Epithelial cell of proximal tubule (primary cell): ENCODE measurements at places on chromosomes 13 and 19. TPM values are rescaled to one million over a fixed set of nuclear protein-coding genes. Genes with fewer than 3 reads are reported as not detected.
A peak's percentile ranks its signal among the peaks of the same experiment; 100 is the strongest.

- no peak for DNase-seq
Observed at GRCh38 chr13:60627071-60627686, 230.2 kb downstream of the TDRD3 start.

GRCh38 chr19:5880604-5881078 lies 10.3 kb upstream of the FUT5 start:
- DNase-seq = peak; percentile 33

The RGCC gene
- 8.4 and 9.7 TPM in 2 replicates for total RNA-seq

DNA sequence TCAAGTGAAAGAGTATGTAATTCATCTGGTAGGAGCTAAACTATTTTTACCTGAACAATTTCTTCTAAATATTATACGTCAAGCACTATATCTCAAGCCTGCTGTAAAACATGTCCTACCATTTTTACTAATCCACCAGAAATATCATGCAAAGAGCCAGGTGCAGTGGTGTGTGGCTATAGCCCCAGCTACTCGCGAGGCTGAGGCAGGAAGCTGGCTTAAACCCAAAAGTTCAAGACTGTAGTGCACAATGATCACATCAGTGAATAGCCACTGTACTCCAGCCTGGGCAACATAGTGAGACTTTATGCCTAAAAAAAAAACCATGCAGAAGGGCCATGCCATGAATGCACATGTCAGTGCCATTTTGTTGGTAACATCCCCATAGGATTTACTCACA lies 20.7 kb upstream of the CLN5 start:
- no peak for DNase-seq

The C19orf81 gene
- total RNA-seq = 9.6 TPM in 1 of 2 replicates, not detected in the other

GRCh38 chr19:10797541-10798256 lies 38.3 kb downstream of the TMED1 start:
- no peak for DNase-seq

DNA sequence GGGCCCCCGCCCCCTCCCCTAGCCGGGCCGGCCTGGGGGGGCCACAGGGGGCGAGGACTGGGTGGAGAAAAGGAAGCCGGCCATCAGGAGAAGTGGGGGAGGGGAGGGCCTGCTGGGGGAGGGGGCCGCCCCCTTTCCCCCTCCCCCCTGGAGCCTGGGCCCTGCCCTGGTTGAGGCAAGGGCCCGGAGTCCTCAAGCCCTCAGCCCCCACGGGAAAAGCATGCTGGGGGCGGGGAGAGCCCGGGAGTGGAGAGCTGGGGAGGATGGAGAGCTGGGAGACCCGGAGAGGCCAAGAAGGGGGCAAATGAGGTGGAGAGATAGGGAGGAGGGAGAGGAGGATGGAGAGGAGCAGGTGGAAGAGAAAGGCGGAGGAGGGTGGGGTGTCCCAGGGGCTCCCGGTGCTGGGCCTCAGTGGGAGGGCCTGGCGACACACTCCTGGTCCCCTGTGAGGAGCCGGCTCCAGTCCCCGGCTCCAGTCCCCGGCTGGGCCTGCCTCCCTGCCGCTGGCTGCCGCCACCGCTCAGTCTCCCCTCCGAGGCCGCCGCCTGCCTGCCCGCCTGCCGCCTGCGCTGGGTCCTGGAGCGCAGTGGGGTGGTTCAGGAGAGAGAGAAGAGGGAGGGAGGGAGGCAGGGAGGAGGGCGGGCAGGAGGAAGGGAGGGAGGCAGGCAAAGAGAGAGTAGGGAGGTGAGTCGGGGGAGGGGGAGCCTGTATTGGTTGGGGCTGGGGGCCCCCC lies at the start of gene GRIK5:
Gene GRIK5, minus strand, starts transcription at position 588 of the 733 bp plus-strand sequence. CDS start 4,436 bp downstream, outside the sequence.
- DNase-seq = no peak

GRCh38 chr13:113668491-113668971 lies 1.5 kb downstream of the GRK1 start:
- no peak for DNase-seq

DNA sequence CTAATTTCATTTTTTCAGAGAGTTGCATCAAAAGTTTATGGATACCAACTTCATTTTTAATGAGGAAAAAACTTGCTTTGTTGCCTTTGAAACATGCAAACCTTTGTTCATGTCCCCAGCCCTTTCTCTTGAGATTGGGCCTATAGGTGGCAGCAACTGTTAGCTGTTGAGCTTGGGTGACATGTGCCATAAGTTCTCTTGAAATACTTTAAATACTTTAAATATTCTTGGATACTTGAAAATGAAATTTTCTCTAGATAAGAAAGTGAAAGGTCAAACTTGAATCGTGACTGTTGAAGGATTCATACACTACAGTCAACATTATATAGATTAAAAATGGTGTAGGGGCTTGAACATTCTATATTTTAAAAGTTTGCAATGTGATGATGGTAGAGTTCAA lies 294.9 kb downstream of the NDFIP2 start:
- DNase-seq = no peak

DNA sequence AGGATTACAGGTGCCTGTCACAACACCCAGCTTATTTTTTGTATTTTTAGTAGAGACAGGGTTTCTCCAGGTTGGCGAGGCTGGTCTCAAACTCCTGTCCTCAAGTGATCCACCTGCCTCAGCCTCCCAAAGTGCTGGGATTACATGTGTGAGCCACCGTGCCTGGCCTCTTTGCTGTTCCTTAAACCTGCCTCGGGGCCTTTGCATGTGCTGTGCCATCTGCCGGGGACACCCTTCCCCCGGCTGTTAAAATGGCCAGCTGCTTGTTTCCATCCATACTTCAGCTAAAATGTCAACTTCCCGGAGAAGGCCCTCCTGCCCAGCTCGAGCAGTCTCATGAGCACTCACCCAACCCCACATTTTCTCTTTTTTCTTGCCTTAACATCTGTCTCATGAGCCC lies 19.1 kb upstream of the PDE4C start:
- DNase-seq = no peak

The SHC2 gene
- total RNA-seq = 0.07 and 2.1 TPM in 2 replicates

GRCh38 chr19:34269968-34270621 lies 15.7 kb downstream of the GARRE1 start:
- DNase-seq = peak; percentile 38
